Cardiac muscle cell (in vitro differentiated cells and primary cell): ENCODE measurements at places on chromosomes 4 and X.

GRCh38 chr4:612052-612748, 13.2 kb upstream of the PDE6B start:
- DNase-seq: no peak

DNA sequence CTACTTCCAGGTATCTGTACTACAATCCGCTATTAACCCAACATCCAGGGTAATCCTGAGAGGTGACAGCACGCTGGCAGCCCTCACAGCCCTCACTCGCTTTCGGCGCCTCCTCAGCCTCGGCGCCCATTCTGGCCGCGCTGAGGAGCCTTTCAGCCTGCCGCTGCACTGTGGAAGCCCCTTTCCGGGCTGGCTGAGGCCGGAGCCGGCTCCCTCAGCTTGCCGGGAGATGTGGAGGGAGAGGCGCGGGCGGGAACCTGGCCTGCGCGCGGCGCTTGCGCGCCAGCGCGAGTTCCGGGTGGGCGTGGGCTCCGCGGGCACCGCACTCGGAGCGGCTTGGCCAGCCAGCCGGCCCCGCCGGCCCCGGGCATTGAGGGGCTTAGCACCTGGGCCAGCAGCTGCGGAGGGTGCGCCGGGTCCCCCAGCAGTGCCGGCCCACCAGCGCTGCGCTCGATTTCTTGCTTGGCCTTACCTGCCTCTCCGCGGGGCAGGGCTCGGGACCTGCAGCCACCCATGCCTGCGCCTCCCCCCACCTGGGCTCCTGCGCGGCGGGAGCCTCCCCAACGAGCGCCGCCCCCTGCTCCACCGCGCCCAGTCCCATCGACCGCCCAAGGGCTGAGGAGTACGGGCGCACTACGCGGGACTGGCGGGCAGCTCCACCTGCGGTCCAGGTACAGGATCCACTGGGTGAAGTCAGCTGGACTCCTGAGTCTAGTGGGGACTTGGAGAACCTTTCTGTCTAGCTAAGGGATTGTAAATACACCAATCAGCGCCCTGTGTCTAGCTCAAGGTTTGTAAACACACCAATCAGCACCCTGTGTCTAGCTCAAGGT, 87.3 kb downstream of the PRSS12 start:
- DNase-seq: no peak

DNA sequence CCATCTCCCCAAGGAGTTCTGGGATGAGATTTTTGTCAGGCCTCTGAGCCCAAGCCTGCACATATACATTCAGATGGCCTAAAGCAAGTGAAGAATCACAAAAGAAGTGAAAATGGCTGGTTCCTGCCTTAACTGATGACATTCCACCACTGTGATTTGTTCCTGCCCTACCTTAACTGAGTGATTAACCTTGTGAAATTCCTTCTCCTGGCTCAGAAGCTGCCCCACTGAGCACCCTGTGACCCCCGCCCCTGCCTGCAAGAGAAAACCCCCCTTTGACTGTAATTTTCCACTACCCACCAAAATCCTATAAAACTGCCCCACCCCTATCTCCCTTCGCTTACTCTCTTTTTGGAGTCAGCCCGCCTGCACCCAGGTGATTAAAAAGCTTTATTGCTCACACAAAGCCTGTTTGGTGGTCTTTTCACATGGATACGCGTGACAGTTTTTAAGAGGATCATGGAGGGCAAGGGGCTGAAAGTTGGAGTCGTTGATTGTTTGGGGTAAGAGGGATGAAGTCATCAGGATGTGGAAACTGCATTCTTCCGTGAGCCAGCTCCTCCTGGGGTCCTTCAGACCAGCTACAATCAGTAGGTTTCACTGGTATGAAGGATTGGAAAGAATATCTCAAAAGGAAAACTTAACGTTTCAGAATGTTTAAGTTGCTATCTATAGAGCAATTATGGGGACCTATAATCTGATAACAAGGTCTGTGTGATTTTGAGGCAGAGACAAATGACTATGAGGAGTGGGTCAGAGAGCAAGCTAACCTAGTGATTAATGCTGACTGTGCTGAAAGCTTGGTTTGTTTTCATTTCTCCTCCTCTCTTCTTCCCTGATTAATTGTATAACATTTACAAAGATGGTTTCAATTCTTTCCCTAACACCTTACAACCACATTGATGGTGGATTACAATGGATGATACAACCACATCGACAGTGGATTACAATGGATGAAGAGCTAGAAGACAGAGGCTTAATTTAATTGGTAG, 28.6 kb upstream of the MAGEA11 start:
- DNase-seq: no peak

GRCh38 chr4:7155590-7156071, 36.7 kb upstream of the SORCS2 start:
- peak; percentile 16 for DNase-seq

GRCh38 chr4:82437285-82438005, 7.1 kb downstream of the ENOPH1 start:
- peak; percentile 37 for DNase-seq

GRCh38 chr4:87785731-87786509, 13.4 kb upstream of the IBSP start:
- DNase-seq: no peak

DNA sequence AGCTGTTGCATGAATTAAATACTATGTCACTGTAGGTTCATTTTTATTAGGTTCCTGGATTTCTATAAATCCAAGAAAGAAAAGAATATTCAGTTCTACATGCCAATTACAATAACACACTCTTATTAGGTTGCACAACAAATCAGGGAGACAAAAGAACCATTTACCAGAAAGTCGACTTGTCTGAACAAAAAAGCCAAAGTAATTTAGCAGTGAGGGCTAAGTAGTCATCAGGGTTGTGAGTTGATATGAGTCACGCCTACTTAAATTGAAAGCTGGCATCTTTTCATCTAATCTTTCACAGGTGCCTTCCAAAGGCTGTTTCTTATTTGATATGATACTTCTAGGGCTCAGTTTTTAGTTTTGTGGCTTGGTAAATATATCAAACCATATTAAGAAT, 25.4 kb upstream of the GNRHR start:
- no peak for DNase-seq

DNA sequence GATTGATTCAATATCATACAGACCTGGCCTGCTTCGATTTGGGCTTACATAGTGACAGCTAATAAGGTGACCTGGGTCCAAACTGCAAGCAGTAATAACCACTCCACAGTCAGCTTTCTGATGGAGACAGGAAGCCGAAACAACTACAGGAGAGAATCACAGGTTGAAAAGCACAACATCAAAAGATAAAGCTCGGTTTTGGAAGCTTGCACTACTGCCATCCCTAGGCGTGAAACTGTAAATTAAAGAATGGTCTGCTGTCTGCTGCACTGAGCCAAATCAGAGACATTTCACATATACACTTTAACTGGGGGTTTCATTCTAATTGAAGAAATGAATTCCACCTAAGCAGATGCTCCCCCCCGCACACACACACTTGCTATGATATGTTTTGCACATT, 116.3 kb downstream of the DHX15 start:
- no peak for DNase-seq

DNA sequence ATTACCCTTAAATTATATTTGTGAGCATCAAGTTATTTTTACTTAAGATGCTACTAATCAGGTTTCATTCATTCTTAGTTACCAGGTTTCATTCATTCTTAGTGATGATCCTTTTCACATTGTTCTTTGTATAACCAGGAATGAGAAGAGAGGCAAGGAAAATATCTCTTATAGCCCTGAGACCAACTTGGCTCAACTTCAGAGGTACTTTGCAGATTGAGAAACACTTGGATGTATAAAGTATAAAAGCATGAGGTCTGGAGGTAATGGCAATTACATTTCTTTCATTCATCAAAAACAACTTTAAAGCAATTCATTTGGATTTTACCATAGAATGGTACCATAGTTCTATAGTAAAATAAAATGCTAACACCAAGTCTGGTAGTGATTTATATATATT, 231.0 kb downstream of the PRDM5 start:
- no peak for DNase-seq

DNA sequence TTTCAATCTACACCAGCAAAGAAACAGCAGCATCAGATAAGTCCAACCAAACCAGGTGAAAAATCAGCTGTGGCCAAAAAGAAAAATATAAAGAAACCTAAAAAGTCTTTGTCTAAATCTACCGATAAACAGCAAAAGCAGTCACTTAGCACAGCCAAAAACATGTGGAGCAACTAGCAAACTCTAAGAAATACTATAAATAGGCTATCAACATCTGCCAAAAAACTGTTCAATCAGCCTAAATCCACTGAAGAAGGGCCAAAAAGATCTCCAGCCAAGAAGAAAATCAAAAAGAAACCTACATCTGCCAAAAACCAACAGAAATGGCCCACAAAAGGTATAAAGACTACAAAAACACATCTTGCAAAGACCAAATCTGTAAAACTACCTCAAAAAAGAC, 36.7 kb upstream of the CABS1 start:
- DNase-seq: no peak

DNA sequence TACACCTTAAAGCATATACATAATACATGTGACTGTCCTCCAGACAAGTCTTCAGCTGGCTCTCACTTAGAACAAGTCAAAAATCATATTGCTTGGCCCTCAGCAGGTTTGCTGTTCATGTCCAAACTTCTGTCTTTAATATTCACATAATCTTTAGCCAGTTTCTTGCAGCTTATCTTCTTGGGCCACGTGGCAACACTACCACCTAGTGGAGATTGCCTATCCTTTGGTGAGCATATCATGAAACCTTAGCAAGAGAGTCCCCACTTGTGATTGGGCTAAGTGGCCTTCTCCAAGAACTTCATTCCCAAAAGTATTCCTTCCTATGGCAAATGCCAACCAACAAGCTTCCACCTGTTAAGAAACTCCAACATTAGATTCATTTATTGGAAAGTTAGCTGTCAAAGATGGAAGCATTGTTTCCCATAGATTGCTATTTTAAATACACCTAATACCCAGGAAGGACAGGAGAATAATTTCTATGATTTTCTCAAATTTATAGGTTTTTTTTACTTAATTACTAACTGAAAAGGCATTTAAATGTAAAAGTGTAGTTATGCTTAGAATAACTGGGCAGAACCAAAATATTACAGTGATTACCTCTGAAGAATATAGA, 231.9 kb upstream of the INTU start:
- peak; percentile 67 for DNase-seq

GRCh38 chrX:153588782-153589446, 10.0 kb downstream of the CCNQ start:
- no peak for DNase-seq

DNA sequence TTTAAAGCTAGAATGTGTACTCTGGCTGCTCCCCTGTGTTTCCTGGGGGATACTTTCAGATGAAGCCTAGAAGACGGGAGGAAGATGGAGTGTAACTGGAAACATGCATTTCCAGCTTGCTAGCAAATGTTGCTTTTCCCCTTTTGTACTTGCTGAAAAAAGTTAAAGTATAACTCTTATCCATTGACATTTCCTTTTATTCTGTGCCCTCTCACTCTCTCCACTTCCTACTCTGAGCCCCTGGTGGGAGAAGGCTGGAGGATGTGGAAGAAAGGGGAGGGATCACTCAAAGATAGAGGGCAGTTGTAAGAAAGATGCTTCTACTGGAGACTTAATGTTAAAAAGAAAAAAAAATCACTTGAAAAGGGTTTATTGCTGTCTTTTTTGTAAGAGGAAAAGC, 396.5 kb downstream of the DTHD1 start:
- DNase-seq: no peak

DNA sequence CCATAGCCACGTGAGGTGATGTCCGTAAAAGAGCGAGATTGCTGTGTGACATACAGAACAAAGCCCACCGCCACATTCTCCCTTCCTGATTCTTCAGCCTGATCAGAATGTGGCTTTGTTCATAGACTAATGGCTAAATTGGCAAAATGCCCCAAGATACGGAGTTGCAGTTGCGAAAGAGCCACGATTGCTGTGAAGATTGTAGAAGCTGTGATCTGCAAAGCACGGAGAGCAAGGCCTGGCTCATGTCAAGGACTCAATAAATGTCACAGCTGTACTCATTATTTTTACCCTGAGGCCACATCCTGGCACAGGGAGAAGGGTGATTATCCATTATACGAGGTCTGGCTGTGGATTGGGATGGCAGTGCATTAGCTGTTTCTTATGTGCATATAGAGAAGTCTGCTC, 34.2 kb downstream of the ARSD start:
- peak; percentile 38 for DNase-seq

DNA sequence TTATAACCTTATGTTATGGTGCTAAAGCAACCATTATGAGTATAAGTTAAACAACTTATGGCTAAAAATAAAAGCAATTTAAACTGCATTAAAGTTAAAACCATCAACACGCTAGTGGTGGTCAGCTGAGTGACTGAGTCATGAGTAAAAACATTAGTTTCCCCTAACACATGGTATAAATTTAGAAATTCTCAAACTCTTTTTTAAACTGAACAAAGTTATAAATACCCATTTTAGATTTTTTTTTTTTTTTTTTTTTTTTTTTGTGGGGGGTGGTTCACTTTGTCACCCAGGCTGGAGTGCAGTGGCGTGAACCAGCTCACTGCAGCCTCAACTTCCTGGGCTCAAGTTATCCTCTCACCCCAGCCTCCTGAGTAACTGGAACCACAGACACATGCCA, 5.4 kb upstream of the BBS7 start:
- no peak for DNase-seq

- no peak for DNase-seq
These were observed 304.7 kb upstream of the GATB start for GRCh38 chr4:152065545-152065944.

DNA sequence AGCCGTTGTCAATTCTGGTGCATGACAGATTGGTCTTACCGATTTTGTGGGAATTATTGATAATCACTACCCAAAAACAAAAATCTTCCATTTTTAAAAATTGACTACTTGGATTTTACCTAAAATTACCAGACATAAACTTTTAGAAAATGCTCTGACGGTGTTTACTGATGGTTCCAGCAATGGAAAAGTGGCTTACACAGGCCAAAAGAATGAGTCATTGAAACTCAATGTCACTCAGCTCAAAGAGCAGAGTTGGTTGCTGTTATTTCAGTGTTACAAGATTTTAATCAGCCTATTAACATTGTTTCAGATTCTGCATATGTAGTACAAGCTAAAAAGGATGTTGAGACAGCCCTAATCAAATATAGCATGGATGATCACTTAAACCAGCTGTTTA, 23.0 kb upstream of the UGT2B17 start:
- DNase-seq: no peak

GRCh38 chrX:79065696-79066095, 78.8 kb upstream of the GPR174 start:
- DNase-seq: no peak

GRCh38 chr4:174423257-174423944, 98.9 kb downstream of the HPGD start:
- DNase-seq: peak; percentile 10

DNA sequence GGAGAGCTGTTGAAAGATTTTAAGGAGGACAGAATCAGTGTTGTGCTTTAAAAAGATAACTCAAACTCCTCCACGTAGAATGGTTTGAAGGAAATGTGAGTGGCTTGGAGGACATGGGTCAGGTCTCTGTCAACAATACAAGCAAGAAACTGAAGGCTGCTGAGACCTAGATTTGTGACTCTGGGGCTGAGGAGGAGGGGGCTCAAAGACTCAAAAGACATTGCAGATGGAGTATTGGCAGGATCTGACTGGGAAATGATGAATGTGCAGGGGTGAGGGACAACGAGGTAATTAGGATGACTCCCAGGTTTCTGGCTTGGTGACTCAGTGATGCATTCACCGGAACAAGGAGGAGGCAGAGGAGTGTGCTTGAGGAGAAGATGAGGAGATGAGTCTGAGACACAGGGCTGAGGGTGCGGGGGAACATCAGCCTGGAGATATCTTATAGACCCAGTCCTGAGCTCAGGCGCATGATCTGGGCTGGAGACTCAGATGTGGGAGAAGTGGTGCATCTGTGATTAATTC, 3.3 kb upstream of the RPS4X start:
- DNase-seq: no peak
